ENCODE measurements at places on chromosomes 16 and 17. TPM values are rescaled to one million over a fixed set of nuclear protein-coding genes. Genes with fewer than 3 reads are reported as not detected.

DNA sequence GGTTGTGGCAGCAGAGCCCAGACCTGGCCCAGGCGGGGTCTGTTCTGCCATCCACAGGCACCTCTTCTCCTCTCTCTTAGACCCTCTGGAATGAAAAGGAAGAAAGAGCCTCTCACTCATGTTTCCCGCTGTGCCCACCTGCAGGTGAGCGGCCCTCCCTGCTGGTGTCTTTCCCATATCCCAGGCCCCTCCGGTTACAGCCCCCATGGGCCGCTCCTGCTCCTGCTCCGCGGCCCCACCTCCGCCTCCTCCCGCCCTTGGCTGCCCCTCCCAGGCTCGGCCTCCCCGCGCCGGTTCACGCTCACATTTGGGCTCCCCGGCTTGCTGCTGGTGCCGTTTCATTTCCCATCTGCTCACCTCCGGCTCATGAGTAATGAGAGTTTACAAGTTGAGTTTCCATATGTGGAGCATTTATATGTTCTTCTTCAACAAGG is 98.7 kb upstream of the SDK2 start:
- H3K4me3 ChIP-seq = no peak overlapping the region
- no peaks in the 10 kb centered on the region for H3K4me1 ChIP-seq
- DNase-seq = no peak
- no peaks in the 10 kb centered on the region for H3K36me3 ChIP-seq
- H3K27me3 ChIP-seq = no peaks in the 10 kb centered on the region
- no peak overlapping the region for H3K27ac ChIP-seq

GRCh38 chr16:1530349-1530882 is 3.0 kb upstream of the TMEM204 start:
- peak overlapping the region; percentile 91 for H3K27ac ChIP-seq
- no peaks in the 10 kb centered on the region for H3K27me3 ChIP-seq
- H3K4me3 ChIP-seq = peak overlapping the region; percentile 64
- no peaks in the 10 kb centered on the region for H3K36me3 ChIP-seq
- no peak for DNase-seq
- H3K4me1 ChIP-seq = peaks cover 70% of the 10 kb centered on the region

- no peak overlapping the region for H3K4me3 ChIP-seq
- H3K36me3 ChIP-seq = no peaks in the 10 kb centered on the region
- no peaks in the 10 kb centered on the region for H3K4me1 ChIP-seq
- no peaks in the 10 kb centered on the region for H3K27me3 ChIP-seq
These were observed 1262.8 kb upstream of the CDH8 start for GRCh38 chr16:63298993-63299392.

DNA sequence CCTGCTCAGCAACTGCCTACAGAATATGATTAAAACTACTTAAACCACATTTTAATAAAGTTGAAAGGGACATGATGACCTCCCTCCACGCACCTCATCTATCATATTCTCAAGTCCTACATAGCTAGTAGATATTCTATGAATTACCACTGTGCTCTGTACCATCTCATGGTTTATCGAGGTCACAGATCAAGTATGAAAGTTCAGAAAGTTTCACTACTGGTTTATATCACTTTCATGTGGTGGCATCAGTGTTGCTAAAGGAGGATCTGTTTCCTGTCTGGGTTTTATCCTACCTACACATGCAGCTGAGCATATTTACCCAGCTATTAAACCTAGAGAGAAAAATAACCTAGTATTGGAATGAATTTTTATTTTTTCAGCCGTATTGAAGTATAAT is 214.9 kb upstream of the MON1B start:
- no peak overlapping the region for H3K4me3 ChIP-seq
- no peak for DNase-seq
- H3K27ac ChIP-seq = no peak overlapping the region
- H3K4me1 ChIP-seq = no peaks in the 10 kb centered on the region

DNA sequence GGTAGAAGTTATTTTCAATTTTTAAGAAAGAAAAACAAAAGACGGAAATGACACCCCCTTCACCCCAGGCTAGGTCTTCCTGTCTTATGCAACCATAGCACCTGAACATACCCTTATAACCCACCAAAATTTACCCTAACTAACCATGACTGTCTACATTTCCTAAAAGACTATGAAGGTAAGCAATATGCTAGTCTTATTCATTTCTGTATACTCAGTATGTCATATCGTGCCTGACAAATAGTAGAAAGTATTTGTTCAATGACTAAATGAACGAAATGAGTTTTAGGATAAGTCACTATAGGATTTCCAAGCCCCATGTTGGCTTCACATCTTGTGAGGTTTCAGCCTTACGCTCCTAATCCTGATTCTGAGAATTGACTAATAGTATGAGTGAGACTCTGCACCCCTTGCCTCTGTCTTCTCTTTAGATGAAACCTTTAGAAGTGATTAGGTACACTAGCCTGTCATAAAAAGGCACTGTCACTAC is 6.5 kb downstream of the ADAT1 start:
- H3K36me3 ChIP-seq = no peaks in the 10 kb centered on the region
- H3K27me3 ChIP-seq = no peaks in the 10 kb centered on the region
- no peak overlapping the region for H3K4me3 ChIP-seq
- no peak overlapping the region for H3K27ac ChIP-seq

GRCh38 chr17:69945698-69946185 is 129.3 kb upstream of the KCNJ16 start:
- H3K27me3 ChIP-seq = no peaks in the 10 kb centered on the region
- H3K4me3 ChIP-seq = no peak overlapping the region
- H3K36me3 ChIP-seq = no peaks in the 10 kb centered on the region
- H3K4me1 ChIP-seq = peaks cover 5% of the 10 kb centered on the region
- no peak for DNase-seq

DNA sequence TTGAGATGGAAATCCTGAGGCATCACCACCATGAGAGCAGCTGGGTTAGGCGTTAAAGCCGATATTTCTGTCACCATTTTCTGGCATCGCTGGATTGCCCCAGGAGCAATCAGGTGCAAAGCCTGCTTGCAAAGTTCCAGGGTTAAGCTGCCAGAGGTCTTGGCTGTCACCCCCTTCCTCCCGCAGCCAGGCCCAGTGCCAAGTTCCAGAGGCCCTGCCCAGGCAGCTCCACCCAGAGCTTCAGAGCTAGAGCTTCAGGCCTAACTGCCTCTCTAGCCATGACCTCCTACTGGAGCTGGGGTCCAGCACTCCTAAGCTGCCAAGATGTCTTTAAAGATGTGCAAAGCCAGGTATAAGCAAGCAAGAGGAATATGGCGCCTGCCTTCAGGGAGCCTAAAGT is 8.8 kb upstream of the TMEM238L start:
- H3K27me3 ChIP-seq = no peaks in the 10 kb centered on the region
- H3K27ac ChIP-seq = no peak overlapping the region
- H3K36me3 ChIP-seq = no peaks in the 10 kb centered on the region
- no peak overlapping the region for H3K4me3 ChIP-seq
- H3K4me1 ChIP-seq = no peaks in the 10 kb centered on the region

Gene BTBD17
- not detected for total RNA-seq

Gene SLC5A11
- not detected for total RNA-seq

Gene KRT28
- not detected for total RNA-seq

Gene KRTAP3-2
- not detected for total RNA-seq

DNA sequence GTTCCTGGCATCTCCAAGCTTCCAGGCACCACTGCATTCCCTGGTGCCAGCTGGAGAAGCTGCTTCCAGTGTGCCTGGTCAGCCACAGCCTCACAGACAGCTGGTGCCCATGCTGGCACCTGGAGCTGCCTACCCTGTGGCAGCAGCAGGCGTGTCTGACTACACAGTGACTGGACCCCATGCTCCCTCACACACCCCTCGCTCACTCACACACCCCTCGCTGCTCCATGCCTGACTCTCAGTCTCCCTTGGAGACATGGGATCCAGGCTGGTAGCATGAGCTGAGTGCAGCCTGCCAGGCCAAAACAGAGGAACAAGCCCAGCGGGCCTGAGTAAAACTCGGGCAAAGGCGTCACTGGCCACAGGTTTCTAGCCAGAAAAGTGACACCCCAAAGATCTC is 59.1 kb upstream of the SMIM36 start:
- H3K36me3 ChIP-seq = no peaks in the 10 kb centered on the region
- peaks cover 7% of the 10 kb centered on the region for H3K4me1 ChIP-seq
- no peaks in the 10 kb centered on the region for H3K27me3 ChIP-seq
- DNase-seq = no peak
- H3K4me3 ChIP-seq = no peak overlapping the region
- no peak overlapping the region for H3K27ac ChIP-seq

Gene CNGB1
- not detected for total RNA-seq

DNA sequence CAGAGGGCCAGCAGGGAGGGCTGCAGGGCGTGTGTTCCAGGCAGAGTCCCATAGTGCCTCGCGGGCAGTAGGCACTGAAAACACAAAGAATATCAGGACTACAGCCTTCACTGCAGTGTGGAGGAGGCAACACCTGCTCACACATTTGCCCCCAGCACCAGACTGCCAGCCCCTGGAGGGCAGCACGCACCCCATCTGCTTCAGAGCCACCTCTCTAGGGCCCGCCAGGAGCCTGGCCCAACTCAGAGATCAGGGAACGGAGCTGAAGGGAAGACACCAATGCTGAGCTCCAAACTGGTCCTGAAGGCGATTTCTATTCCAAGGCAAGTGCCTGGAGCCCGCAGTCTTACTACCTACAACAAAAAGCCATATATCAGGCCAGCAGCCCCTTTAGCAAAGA is 130.3 kb downstream of the ZNF423 start:
- no peak for DNase-seq
- H3K4me1 ChIP-seq = peaks cover 11% of the 10 kb centered on the region
- no peaks in the 10 kb centered on the region for H3K36me3 ChIP-seq
- no peak overlapping the region for H3K4me3 ChIP-seq

Gene RNF112
- 1.5 TPM for total RNA-seq

Gene OR1D2
- not detected for total RNA-seq

Gene TBCD
- 79.3 TPM for total RNA-seq

DNA sequence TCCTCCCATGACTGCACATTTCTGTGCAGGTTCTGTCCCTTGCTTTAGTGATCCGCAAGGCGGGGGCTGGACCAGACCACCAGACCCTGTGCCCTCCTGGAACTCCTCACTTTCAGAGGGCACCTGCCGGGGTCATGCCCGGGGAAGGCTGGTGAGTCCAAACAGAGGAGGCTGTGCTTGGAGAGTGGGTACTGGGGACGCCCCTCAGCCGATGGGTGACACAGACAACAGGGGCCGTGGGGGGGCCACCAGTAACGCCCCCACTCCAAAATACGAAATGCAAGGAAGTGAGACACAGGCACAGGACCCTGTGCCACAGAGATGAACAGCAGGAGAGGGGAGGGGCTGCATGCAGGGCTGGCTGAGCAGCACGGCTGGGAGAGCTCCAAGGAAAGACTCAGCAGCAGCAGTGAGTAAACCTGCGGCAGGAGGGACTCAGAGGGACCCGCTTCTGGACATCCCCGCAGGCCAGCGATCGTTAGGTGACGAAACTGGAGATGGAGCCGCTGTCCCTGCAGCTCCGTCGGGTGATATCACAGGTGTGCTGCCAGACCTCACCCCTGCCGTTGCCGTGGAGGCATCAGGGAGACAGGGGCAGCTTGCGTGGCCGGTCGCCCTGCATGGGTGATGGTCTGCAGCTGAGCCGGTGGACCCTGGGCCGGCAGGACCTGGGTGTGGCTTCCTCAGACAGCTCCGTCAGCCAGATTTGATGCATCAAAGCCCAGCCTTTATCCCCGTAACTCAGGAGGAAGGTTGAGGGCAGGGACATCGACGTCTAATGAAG is 71.2 kb upstream of the GNG13 start:
- no peaks in the 10 kb centered on the region for H3K36me3 ChIP-seq
- no peak overlapping the region for H3K27ac ChIP-seq

DNA sequence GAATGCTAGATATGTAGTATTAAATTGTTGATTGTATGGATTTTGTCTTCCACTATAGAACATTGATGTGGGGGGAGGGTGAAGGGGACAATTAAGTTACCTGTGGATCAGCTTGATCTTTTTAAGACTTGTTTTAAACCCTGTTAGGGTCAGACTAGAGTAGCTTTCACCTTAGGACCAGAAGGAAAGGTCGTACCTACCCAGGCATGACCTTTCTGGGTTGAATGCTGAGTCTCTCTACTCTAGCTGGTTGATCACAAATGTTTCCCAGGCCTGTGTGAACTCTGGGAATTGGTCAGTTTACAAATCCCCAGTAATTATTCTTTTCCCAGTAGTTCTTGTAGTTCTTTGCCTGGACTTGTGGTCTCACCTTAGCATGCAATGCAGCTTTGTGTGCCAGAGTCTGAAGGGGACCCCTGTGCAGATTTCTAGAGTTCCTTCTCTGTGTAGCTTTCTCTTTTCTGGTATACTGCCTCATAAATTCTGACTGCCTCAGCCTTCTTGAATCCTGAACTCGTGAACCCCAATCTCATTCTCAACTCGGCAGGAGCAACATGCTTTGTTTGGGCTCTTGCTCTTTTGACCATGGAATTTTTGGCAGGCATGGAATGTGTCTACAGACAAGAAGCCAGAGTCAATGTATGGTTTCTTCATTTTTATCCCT is 54.1 kb downstream of the VMP1 start:
- H3K27ac ChIP-seq = no peak overlapping the region
- H3K36me3 ChIP-seq = no peaks in the 10 kb centered on the region
- H3K4me1 ChIP-seq = peaks cover 1% of the 10 kb centered on the region
- H3K4me3 ChIP-seq = no peak overlapping the region
- H3K27me3 ChIP-seq = no peaks in the 10 kb centered on the region

Gene MFAP4
- 205 TPM for total RNA-seq

Gene TNFSF13
- 20.1 TPM for total RNA-seq

- no peak overlapping the region for H3K4me3 ChIP-seq
- peaks cover 4% of the 10 kb centered on the region for H3K4me1 ChIP-seq
- H3K27ac ChIP-seq = no peak overlapping the region
These were observed 6.4 kb downstream of the CCDC137 start for GRCh38 chr17:81672954-81673353.

DNA sequence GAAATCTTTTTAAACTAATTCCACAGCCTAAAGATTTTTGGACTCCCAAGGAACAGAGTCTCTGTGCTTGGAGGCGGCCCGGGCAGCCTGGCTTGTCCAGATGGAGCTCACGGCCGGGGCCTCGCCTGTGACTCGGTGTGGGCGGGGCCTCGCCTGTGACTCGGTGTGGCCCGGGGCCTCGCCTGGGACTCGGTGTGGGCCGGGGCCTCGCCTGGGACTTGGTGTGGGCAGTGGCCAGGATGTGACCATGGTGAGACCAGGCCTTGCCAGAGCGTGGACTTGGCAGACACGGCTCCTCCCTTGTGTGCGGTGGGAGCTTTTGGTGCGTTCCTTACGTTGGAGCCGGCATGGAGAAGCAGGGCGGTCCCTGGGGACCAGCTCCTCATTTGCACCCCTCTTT is 92.3 kb downstream of the METRNL start:
- no peak overlapping the region for H3K4me3 ChIP-seq
- no peaks in the 10 kb centered on the region for H3K27me3 ChIP-seq
- H3K4me1 ChIP-seq = peaks cover 22% of the 10 kb centered on the region
- DNase-seq = no peak

Gene C17orf78
- not detected for total RNA-seq

Gene ITGAX
- 4.4 TPM for total RNA-seq

Gene NOL11
- total RNA-seq = 35.4 TPM

DNA sequence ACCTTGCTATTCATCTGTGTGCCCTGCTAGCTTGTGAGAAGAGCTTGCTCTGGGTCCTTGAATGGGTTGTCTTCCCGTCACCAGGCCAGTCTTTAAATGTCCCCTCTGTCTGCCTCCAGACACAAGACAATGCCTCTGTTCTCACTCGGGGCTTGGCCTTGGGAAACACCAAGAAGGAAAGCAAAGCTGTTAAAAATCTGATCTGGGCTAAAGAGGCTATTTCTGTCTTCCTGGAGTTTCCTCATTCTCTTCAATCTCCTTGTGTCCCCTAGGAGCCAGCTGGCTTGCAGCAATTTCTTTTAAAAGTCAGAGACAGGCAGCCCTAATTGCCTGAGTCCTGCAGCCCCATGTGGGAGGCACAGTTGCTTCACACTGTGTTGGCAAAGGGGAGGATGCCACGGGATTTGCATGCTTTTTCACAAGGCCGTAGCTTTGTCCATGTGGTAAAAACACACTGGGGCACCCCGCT is 2.5 kb downstream of the DNAI2 start:
- no peak for DNase-seq
- H3K4me1 ChIP-seq = peaks cover 27% of the 10 kb centered on the region
- H3K36me3 ChIP-seq = no peaks in the 10 kb centered on the region
- no peak overlapping the region for H3K4me3 ChIP-seq
- H3K27me3 ChIP-seq = no peaks in the 10 kb centered on the region

Gene EME1
- 2.9 TPM for total RNA-seq

Measured in vagina (tissue), 2 donors.